Caco-2 (cell line): ENCODE measurements at places on chromosomes 1 and 21. TPM values are rescaled to one million over a fixed set of nuclear protein-coding genes. Genes with fewer than 3 reads are reported as not detected.

Gene CASZ1
- total RNA-seq, result 10.4 and 10.9 TPM in 2 replicates

Gene IL24
- not detected in 2 replicates for total RNA-seq

Gene TMPRSS2
- 71.0 and 74.9 TPM in 2 replicates for total RNA-seq

Gene CNR2
- total RNA-seq, result not detected in 2 replicates

- peak; percentile 89 for DNase-seq
These were observed 673 bp downstream of the PIK3C2B start for GRCh38 chr1:204493984-204494280.

GRCh38 chr21:42215942-42216725 is 2.8 kb upstream of the ABCG1 start:
- DNase-seq, result no peak

DNA sequence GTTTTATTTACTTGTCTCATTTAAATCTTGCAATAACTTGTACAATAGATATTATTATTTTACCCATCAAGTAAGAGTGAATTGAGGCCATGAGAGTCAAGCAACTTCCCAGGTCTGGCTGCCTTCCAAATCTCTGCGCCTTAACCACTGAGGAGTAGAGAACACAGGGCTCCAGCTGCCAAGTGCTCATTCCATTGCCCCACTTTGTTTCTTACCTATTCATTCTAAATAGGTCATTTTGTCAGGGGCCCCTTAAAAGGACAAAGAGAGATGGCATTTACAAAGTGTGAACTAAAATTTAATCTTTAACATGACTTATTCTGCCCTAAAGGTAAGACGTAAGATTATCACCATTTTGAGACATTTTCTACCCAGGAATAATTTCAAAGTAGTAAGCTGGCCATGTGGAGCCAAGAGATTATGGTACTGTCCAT is 3.5 kb downstream of the PPP1R15B start:
- no peak for DNase-seq

- DNase-seq, result no peak
These were observed 143.2 kb downstream of the NOS1AP start for GRCh38 chr1:162212713-162213112.

DNA sequence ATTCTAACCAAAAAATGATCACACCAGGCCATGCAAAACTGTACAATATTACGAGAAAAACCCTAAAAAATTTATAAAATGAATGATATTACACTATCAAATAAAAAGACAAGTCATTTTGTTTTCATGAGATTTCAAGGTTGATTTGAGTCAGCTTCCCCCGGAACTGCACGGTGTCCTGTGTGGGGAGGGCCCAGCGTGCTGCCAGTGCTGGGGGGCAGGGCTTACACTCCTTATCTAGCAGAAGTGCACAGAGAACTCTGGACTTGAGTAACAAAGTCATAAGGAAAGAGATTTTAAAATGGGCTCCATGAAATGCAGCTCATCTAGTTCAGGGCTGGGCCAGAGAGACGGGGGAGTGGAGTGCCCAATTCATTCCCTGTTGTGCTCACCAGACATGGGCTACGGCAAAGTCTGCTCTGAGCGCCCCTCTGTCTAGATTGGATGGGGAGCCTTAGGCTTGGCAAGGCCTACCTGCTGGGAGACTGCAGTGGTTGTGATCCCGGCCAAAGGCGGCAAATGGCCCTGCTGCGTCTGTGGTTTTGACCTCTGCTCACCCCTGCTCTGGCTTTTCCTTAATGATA is 50.1 kb downstream of the COQ8A start:
- DNase-seq, result no peak

GRCh38 chr1:202954057-202954745 is 3.9 kb downstream of the ADIPOR1 start:
- no peak for DNase-seq

GRCh38 chr1:85650645-85651044 is 57.6 kb downstream of the ZNHIT6 start:
- no peak for DNase-seq

DNA sequence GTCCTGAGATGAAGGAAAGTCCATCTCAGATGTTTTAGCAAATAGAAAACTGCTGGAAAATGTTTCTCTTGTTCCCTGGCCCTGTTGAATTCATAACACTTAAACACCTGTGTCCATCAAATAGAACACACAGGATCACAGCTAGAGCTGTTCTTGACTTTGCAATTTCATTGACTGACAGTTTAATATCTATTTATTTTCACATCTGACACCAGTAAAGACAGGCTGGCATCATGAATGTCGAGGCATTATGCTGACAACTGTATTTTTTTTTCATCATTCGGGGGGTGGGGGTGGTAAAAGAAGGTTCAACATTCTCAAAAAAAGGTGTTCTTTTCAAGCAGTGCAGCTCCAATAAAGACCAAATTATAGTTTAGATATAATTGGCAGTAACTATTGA is 591.2 kb upstream of the PTBP2 start:
- DNase-seq, result no peak

GRCh38 chr1:239233626-239234025 is 152.7 kb upstream of the CHRM3 start:
- DNase-seq, result peak; percentile 17

GRCh38 chr1:200967693-200968468 is 55.6 kb downstream of the KIF21B start:
- no peak for DNase-seq

DNA sequence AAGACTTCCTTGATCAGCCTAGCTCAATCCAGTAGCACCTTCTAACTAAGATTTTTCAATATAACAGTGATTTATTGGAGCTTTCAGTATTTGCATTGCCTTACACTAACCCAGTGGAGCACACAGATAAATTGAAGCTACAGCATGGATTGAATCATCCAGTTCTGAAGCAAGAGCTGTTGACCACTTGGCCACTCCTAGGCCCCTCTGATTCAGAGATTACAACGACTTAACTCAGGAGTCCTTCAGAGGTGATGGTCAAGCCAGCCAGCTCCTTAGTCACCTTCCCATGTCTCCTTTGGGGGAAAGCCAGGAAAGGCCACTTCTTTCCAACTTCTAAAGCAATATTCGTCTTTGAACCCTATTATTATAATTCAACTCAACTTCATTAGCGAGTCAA is 151.8 kb downstream of the TENT5C start:
- DNase-seq, result no peak

GRCh38 chr1:241706257-241706656 is 54.2 kb downstream of the WDR64 start:
- no peak for DNase-seq

DNA sequence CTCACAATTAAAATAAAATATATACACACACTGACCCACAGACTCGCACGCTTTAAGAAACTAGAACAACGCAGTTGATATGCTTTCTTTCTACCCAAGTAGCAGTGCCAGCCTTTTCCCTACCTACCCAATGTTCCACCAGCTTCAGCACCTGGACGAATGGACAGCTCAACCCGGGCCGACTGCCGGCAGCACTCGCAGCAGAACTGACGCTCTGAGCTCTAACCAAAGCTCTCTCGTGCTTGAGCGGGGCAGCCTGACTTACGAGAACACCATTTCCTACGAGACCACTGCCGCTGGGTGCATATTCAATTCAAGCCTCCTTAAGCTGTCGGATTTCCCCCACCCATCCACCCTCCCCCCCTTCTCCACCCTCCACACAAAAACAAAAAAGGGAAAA is 127.4 kb upstream of the DPYD start:
- DNase-seq, result peak; percentile 57

DNA sequence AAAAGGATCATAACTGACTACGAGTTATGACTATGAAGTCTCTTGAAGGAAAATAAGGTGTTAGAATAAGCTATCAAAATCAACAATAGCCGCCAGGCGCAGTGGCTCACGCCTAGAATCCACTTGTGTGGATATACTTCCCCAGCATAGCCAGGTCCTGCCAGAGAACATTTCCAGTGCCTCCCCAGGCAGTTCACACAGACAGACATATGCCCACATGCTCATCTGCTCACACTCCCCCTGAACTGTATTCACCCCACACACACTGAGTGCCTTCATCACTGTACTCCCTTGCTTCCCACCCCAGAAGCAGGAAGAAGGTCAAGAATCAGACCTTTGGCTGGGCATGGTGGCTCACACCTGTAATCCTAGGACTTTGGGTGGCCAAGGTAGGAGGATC is 6.5 kb downstream of the RERE start:
- DNase-seq, result no peak

GRCh38 chr1:203592156-203592555 is 34.5 kb upstream of the ATP2B4 start:
- DNase-seq, result no peak

- DNase-seq, result no peak
These were observed 214.7 kb upstream of the PTGFR start for GRCh38 chr1:78275906-78276685.

DNA sequence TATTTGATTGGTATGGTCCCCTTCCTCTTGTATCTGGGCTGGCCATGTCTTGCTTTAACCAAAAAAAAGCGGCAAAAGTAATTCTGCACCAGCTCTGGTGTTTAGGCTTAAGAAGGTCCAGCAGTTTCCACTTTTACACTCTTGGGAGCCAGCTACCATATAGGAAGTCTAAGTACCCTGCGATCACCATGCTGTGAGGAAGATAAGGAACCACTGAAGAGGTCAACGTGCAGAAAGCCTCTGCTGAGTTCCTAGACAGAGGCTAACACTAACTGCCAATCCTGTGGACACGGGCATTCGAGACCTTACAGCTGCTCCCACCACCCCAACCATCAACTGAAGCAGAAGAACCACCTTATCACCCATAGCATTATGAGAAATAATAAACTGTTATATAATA is 331.4 kb downstream of the VAV3 start:
- no peak for DNase-seq

DNA sequence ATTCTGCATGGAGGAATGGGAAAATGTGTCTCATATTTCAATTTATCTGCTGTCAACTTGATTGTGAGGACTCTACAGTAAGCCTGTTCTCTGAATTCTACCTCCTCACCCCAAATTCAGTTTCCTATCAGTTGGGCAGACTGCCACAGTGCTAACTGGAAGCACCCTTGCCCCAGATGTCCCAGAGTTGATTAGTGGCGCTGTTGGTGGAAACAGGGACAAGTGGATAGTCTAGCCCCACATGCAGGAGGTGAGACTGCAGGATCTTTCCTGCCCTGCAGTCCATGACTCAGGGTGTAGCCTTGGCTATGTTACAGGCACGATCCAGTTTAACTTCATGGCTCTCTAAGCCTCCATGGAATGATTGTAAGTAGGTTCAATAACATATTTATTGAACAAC is 22.1 kb downstream of the ADAM30 start:
- no peak for DNase-seq
